ENCODE measurements at places on chromosomes 4 and X.

- no peak for DNase-seq
Observed at GRCh38 chrX:25166546-25166945, 150.8 kb upstream of the ARX start.

DNA sequence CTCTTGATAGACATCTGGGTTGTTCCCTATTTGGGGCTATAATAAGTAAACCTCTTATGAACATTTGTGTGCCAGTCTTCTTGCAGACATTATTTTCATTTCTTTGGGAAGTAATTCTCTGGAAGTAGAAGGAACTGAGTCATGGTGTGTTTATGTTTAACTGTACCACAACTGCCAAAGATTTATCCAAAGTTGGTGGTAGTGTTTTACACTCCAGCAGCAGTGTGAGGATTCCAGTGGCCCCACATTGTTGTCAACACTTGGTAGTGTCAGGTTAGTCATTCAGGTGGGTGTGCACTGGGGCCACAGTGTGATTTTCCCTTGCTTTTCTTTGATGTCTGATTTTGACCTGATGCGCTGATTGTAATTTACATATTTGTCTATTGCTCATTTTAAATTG, 5.0 kb upstream of the UVSSA start:
- DNase-seq: no peak

DNA sequence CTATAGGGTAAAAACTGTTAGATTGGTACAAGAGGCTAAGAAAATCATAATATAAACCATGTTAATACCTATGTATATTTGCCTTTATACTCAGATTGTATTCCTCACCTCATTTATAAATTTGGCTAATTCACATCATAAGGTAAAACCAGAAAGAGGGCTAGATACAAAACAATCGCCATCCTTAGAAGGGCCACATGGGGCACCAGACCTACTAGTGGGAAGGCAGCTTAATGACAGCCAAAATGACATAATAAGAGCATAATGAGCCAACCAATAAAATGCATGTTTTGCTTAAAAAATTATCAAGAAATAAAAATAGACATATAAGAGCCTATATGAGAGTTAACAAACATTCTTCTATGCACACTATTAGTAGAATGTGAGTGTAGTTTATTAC, 107.3 kb upstream of the PRDX4 start:
- DNase-seq: no peak

DNA sequence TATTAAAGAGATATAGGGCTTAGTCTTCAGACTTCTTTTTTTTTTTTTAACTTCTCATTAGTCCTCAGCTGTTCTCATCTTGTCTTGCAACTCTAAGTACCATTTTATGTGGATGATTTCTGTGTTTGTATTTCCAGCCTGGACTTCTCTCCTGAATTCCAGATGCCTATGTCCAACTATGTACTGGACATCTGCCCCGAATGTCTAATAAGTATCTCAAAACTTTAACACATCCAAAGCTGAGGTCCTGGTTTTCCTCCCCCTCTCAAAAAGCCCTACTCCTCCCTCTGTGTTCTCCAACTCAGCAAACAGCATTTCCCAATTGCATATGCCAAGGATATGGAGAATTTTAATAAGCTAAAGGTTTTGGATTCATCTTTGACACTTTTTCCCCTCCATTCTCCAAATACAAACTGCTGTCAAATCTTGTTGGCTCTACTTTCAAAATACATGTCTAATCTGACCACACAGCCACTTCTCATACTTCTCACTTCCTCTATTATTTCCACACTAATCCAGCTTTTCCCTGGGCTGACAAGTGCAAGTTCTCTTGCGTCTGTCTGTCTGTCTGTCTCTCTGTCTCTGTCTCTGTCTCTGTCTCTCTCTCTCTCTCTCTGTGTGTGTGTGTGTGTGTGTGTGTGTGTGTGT, 79.8 kb downstream of the CLCN5 start:
- DNase-seq: no peak

- no peak for DNase-seq
Observed at GRCh38 chr4:153197301-153197700, 6.9 kb upstream of the TRIM2 start.

GRCh38 chr4:79083406-79084010, 144.3 kb upstream of the PAQR3 start:
- no peak for DNase-seq

DNA sequence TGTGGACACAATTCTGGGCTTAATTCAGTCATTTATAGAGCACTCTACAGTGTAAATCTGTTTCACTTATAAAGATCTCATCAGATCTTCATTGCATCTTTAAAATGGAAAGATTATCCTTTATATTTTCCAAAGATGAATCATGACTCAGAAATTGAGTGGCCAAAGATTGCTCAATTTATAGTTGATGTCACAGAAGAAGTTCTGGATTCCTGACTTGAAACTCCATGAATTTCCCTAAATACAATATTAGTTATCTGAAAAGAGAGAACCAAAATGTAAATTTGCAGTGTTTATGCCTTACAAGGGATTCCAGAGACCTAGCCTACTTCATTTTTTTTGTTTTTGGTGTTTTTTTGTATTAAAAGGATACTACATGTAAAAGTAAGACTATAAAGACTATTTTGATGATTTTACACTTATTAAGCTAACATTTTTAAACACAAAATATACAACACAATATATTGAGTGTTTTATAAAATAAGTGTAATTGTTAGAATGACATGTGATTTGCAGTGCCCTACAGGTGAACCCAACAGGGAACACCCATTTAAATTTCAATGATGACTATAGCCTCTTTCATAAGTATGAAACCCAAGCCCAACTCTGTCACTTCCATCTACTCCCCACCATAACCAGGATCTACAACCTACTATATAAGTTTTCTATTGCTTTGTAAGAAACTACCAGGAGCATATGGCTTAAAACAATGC, 183.5 kb downstream of the PCDH7 start:
- DNase-seq: no peak

DNA sequence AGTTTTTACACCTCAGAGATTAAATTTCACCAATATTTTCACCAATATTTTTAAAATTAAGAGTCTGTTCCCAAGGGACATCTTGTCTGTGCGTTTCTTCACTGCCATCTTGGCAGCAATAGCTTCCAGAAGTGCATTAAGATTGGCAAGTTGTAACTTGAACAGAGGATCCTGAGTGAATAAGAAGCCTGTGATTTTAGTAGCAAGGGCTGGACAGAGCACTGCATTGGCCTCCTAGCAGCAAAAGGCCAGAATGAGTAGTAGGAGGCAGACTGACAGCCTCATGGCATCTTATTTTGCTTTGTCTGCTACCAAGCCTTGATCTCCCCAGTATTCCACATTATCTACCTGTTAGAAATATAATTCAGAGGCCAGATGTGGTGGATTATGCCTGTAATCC, 138.4 kb downstream of the CPE start:
- DNase-seq: no peak

DNA sequence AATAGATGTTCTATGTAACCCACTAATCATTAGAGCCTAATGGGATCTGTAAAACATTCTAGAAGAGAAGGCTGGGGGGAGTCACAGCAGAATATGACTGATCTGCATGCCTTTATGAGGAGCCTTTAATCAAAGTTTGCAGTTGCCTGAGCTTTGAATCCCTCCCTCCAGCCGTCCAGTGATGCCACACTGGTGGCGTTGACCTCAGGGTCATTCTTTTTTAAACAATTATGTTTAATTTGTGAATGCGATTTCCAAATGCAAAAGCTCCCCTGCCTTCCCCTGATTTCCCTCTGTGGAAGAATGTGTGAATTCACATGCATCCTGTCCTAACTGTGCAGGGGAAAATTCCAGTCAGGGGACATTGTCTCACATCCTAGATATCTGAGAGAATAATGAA, 199.7 kb upstream of the GPR101 start:
- DNase-seq: no peak

GRCh38 chrX:37685381-37686359, at the start of gene XK:
Gene XK, plus strand, starts transcription at chrX:37685791. Its CDS starts 171 bp downstream, at chrX:37685962.
- peak; percentile 16 for DNase-seq

GRCh38 chr4:153652051-153652784, 31.9 kb upstream of the TLR2 start:
- DNase-seq: no peak

DNA sequence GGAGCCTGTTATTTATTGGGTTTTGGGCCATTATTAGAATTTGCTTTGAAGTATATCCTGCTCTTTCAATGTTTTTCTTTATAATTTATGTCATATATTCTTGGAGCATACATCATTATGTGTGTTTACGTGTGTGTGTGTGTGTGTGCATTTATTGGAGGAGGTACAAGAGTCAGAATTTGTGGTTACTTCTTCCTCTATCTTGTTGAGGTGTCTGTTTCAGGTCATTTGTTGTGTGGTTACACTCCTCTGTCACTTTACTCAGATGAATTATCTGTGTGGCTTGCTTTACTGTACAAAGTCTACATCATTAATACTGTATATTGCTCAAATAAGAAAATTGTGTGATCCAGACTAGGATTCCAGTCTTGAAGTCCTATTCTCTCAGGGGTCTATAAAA, 1957.4 kb upstream of the TENM3 start:
- no peak for DNase-seq

DNA sequence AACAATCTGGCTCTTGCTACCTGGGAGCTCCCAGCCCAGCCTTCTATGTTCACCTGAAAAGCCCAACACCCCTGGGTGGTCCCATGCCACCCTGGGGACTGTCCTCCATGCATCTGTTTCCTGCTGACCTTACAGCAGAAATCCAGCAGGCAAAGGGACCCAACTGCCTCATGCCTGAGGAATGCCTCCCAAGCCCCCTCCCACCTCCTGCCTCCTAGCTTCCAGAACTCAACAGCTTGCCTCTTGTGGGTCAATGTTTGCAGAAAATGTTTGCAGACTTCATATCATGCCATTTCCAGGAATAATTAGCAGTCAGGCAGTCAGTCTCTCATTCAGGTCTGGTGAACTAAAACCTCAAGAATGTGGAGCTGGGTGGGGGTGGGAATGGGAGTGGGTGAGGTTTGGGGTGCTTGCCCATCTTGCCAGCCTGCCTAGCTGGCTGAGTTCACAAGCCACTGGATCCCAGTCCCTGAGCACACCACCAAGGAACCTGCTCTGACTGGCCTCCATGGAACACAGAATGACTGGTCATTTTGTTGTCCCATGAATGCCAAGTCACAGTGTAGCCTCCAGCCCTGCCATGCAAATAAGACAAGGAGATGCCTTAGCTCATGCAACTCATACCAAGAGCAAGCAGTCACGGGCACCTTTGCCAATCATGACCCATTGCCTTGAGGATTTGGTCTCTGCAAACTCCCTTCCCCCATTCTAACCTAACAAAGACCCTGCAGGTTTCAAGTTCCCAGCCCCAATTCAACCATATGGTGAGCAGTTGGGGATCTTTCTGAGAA, 12.1 kb upstream of the PLAC1 start:
- no peak for DNase-seq

DNA sequence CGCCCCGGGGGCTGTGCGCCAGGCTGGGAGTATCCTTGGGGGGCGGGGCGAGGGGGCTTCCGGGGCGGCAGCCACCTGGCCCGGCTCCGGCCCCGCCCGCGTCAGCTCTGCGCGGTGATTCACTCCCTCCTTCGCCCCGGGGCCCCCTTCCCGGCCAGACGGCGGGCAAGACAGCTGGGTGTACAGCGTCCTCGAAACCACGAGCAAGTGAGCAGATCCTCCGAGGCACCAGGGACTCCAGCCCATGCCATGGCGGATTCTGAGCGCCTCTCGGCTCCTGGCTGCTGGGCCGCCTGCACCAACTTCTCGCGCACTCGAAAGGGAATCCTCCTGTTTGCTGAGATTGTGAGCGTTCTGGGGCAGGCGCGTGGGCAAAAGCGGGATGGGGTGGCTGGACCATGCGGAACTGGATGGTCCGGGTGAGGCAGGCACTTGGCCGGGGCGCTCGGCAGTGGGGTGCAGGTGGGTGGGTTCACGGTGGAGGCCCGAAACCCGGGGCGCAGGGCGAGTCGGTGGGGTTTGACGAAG, at the start of gene PLP2:
TSS of gene PLP2 (plus strand) at position 147 of the 528 bp plus-strand sequence. CDS start at position 250, 103 bp downstream.
- DNase-seq: peak; percentile 69

DNA sequence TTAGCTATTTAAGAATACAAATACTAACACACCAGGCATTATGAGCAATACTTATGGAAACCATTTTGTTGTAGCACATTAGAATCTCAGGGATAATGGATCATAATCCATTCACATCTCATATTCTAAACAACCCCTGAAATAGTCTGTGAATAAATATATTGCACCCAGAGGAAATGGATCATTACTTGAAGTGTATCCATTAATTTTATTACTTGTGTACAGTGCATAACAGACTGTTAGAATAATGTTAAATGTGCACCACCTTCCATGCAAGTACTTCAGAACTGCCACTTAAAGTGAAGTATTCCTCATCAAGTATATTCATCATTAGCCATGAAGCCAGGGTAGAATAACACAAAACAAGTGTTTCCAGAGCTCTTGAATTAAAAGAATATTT, 715.5 kb downstream of the DMD start:
- no peak for DNase-seq

DNA sequence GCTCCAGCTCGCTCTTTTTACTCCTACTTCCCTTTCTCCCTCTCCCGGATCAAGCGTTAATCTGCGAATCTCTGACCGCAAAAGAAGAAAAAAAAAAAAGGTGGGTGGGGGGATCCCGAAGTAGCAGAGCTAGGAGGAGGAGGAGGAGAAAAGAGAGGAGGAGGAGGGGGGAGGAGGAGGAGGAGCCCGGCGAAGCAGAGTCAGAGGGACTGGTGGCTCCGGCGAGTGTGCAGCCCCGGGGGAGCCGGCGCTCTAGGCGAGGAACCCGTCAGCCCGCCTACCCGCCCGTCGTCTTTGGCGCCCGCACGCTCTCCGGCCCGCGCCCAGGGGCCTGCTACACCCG, at the start of gene NHSL2:
TSS of gene NHSL2 (plus strand) at position 203 of the 343 bp plus-strand sequence.
- DNase-seq: no peak
